LHCN-M2 (cell line): ENCODE measurements at places on chromosomes 2 and 18. TPM values are rescaled to one million over a fixed set of nuclear protein-coding genes. Genes with fewer than 3 reads are reported as not detected.

DNA sequence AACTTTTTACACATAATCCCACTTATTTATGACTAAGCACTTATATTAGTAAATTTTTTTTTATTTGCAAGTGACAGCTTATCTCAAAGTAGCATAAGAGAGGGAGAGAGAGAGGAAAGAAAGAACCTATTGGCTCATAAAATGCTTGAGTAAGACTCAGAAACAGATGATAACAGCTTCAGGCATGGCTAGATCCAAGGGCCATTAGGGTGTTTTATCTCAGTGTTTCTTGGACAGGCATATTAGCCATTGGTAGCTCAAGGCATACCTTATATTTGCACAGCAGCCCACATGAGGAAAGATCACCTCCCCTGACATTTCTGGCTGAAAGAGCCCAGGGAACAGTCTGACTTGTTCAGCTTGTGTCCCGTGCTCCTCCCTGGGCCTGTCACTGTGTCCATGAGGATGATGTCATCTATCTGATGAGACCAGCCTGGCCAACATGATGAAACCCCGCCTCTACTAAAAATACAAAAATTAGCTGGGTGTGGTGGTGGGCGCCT lies 64.4 kb downstream of the IL1R2 start:
- no peak for DNase-seq

DNA sequence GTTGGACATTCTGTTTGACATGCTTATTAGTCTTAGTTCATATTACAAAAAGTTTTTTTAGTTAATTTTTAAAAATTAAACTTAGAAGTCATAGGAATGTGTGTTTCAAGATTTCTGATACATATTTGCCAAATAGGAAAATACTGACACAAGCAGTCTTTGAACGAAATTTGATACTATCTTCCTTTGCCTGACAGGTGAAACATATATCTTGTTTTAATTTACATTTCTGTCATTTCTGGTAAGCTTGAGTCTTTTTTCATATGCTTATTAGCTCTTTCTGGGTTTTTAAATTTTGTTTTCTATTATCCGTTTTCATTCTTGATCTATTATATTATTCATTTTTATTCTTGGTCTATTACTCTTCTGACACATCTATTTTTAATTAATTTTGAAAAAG lies 24.5 kb downstream of the ITGAV start:
- no peak for DNase-seq

ANKRD30B gene
- 1.1 and 1.4 TPM in 2 replicates for total RNA-seq

DNA sequence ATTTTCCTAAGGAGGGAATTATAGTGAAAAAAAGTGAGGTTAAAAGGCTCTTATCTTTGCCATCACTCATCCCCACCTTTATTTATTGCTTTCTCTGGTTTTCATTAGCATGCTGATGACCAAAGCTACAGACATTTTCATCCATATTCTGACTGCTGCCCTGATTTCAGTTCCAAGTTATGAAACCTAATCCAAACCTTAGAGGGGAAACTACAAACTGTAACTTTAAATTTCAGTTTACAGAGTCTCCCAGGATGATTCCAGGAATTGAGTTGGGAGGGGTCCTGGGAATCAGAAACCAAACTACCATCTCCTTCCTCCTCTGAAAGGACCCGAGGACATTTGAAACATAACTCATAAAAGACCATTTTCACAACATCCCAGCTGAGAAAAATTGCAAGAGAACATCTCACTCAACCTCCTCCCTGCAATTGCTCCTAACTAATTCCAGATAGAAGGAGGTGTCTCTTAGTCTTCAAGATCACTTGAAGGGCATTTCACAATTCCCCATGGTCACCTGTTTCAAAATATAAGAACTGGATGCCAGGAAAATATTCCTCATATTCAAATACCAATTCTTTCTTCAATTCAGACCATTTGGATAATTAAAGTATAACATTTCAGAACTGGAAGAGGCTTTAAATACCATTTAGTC lies 520.6 kb downstream of the TNS1 start:
- DNase-seq: no peak

DNA sequence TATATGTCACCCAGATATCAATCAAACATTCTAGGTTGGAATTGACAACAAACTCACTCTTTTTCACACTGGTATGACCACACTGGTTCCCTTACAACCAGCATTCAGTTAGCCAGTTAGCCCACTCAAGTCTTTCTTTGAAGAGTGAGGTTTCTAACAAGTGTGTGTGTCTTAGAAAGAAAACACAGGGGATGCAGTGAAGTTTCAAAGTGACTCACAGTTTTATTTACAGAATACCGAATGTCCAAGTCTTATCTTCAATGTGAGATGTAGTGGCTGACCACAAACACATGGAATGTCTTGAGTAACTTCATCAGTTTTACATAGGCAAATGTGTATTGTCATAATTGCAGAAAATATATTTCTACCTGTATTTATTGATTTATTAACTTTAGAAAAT lies 274.7 kb upstream of the HNMT start:
- no peak for DNase-seq

DNA sequence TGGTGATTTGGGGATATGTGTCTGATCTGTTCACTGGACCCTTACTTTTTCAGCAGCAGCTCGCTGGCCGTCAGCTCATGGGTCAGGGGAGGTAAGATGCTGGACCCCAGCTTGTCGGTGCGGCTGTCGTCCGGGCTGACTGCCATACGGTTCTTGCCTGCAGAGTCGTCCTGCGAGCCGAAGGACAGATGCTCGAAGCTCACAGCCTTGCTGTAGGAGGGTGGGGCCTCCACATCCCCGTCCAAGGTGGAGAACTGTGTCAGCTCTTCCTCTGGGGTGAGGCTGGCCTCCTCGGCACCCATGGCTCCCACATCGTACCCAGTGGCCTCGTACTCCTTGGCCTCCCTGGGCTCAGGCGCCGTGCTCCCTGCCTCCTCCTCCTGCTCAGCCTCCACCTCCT lies 179.5 kb downstream of the NAPG start:
- no peak for DNase-seq

CYRIA gene
- 3.5 and 4.5 TPM in 2 replicates for total RNA-seq

GRCh38 chr18:48910972-48911545 lies 39.7 kb downstream of the SMAD7 start:
- no peak for DNase-seq

DNA sequence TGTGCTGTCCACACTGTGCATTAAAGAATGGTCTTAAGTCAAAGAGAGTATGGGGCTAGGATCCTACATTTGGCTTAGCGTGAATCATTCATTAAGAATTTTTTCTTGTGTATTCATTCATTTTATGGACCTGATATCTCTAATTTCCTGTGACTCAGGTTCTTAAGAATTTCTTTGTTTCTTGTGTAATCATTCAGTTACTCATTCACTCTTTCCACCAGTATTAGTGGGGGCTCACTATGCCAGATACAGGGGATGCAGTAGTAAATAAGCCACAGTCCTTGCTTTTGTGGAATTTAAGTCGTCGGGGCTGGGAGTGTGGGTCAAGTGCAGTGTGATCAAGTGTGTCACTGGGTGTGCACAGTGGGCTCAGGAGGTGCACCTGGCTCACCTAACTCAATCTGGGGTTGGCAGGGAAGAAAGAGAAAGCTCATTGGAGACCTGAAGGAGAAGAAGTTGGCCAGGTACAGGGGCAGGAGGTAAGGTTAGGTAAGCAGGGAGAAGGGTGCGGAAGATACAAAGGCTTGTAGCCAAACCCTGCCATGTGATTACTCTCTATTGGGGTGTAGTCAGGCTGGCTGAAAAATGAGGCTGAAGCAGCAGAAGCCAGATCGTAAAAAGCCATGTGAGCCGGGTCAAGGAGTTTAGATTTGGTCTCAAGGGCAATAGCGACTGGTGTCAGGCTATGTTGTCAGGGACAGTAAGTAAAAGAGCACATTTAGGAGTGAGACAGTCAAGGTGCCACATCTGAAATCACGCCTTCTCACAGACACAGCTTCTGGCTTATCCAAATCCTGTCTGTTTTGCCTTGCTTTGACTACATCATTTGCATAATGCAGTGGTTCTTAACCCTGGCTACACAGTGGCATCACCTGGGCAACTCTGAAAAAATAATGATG lies 67.2 kb downstream of the KCTD1 start:
- DNase-seq: peak; percentile 87

DNA sequence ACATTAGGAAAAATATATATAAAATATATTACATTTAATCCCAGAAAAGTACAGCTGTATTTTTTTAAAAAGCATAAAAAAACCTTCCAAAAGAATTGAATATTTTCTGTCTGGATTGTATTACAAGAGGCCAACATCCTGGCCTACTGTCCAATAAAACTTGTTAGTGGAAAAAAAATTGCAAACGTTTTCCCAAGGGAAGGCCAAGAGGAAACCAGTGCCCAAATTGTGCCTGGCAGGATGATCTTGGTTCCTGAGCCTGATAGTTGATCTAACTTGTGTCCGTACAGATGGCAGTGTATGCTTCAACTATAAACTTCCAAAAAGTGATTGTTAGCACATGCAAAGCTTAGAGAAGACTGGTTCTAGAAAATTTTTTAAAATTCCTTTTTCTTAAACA lies 90.6 kb upstream of the LPIN2 start:
- DNase-seq: peak; percentile 8

DNA sequence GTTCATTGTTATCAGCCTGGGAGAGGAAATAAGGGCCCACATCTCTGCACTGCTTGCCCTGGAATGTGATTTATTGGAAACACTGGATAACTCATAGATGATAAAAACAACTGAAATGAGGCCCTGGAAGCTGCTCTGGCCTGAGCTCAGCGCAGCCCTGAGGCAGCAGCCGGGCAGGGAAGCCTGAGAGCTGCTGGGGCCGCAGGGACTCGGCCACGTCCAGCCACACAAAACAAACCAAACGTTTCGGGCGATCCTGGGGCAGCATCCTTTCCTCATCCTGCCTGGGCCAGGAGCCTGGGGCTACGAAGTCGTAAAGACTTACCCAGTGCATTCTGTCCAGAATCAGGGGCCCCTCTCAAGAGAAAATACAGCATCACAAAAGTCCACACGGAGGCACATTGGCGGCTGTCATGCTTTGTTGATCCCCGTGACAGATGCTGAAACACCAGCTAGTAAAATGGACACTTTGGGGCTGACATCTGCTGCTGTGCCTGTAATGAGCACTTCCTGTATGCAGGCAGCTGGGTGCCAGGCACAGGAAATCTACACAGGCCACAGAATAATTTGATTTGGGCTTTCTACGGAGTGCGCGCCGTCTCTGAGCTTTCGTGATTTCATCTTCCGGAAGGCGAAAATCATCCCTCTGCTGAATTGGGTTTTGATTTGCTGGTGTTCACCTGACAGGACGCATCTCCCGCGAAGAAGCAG lies 250.6 kb downstream of the EIPR1 start:
- no peak for DNase-seq

DNA sequence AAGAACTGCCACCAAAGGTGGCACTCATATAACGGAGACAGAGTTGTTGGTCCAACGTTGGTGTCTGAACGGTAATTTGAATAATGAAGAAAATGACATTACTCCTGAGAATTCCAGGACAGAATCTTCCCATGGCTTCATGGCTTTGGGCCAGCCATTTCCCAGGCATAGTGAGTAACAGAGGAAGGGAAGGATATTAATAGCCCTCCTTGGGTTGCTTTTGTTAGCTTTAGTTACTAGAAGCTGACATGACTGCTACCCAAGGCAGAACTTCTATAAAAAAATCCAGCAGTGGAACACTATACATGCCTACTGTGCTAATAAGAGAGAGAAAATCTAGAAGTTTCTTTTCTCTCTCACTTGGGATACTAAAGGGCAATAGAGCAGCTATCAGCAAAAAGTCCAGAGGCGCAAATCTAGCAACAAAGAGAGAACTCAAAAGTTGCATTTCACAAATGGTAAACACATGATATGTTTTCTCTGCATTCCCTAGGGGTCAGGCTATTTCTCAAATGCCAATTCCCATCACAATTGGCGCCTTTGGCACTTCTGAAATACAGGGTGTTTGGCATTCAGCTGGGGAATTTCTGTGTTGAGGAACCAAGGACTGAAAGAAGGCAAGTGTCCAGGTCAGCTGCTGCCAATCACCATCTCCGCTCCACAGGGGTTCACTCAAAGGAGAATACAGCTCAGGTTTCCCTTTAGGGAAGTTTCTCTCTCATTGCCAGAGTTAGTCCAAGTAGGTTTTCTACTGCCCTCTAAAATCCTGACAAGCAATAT lies 160.8 kb upstream of the KYNU start:
- DNase-seq: peak; percentile 61
